Spinal cord (tissue), 10 donors: ENCODE measurements at places on chromosomes 12 and 14. TPM values are rescaled to one million over a fixed set of nuclear protein-coding genes. Genes with fewer than 3 reads are reported as not detected.

Gene IRAK3
- 11.4 TPM for total RNA-seq

Gene SLCO1B1
- not detected for total RNA-seq

Gene DDX47
- 56.3 TPM for total RNA-seq

Gene CIT
- 51.0 TPM for total RNA-seq

Gene RDH12
- 2.0 TPM for total RNA-seq

Gene P2RX2
- total RNA-seq = 0.30 TPM

Gene CYP27B1
- total RNA-seq = 0.72 TPM

Gene ENDOU
- 0.50 TPM for total RNA-seq

Gene SCN8A
- total RNA-seq = 80.2 TPM

Gene MGAT2
- total RNA-seq = 39.1 TPM

Gene LMO3
- 56.1 TPM for total RNA-seq

Gene ANO4
- 47.1 TPM for total RNA-seq

Gene KRT8
- 12.0 TPM for total RNA-seq

Gene KCNH5
- 3.8 TPM for total RNA-seq

Gene P2RX7
- total RNA-seq = 8.7 TPM

Gene OR2AP1
- not detected for total RNA-seq

Gene HOXC11
- 1.5 TPM for total RNA-seq

Gene TC2N
- 10.7 TPM for total RNA-seq

Gene GPR162
- 54.2 TPM for total RNA-seq

Gene PLCZ1
- total RNA-seq = 0.33 TPM

Gene STXBP6
- 42.9 TPM for total RNA-seq

Gene PTPRO
- total RNA-seq = 59.6 TPM

Gene CEP83
- 19.5 TPM for total RNA-seq

Gene SMIM41
- 0.33 TPM for total RNA-seq

Gene GCH1
- total RNA-seq = 4.6 TPM

Gene RTL1
- 0.44 TPM for total RNA-seq

Gene KCNJ8
- total RNA-seq = 15.3 TPM

Gene OTOGL
- 0.99 TPM for total RNA-seq

Gene KCNK13
- 2.0 TPM for total RNA-seq

Gene MOAP1
- 149 TPM for total RNA-seq

Gene FAM181A
- total RNA-seq = 3.5 TPM

Gene PSMC6
- total RNA-seq = 124 TPM

Gene LRCOL1
- total RNA-seq = 0.72 TPM

Gene IL31
- not detected for total RNA-seq

Gene METTL3
- 79.0 TPM for total RNA-seq

Gene TPPP2
- total RNA-seq = not detected

Gene FLRT2
- total RNA-seq = 215 TPM
